GM04504 (cell line): ENCODE measurements at places on chromosomes 16 and 17.

DNA sequence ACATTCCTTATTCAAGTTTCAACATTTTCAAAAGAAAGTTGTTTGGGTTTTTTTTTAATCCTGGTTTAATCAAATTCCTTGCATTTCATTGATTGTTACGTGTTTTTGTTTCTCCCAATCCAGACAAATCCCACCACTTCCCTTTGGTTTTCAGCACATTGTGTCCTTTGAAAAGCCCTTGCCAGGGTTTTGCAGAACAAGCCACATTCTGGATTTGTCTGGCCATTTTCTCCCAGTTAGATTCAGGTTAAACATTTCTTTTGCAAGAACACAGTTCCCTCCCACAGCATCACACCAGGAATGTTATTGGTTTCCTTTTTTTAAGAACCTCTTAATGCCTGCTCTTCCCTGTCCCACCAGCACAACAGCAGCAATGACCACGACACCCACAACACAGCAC is 278.0 kb upstream of the SALL1 start:
- no peak for DNase-seq

DNA sequence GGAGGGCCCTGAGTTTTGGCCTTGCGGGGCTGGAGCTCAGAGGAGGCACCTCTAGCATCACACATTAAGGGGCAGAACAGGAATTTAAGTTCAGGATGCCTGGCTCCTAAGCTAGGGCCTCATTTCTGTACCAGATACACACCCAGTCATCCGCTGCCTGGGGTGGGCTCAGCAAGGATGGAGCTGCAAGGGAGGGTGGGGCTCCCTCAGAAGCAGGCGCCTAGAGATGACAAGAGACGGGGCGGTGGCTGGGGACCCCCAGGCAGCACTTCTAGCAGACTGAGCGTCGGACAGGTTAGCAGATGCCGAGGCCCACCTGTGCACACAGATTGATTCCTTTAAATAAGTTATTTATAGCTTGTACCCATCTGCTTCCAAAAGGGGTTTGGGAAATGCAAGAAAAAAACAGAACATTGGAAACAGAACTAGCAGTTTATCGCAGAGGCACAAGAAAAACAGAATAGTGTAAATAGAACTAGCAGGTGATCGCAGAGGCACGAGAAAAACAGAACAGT is 47.6 kb upstream of the CBFA2T3 start:
- DNase-seq = no peak

DNA sequence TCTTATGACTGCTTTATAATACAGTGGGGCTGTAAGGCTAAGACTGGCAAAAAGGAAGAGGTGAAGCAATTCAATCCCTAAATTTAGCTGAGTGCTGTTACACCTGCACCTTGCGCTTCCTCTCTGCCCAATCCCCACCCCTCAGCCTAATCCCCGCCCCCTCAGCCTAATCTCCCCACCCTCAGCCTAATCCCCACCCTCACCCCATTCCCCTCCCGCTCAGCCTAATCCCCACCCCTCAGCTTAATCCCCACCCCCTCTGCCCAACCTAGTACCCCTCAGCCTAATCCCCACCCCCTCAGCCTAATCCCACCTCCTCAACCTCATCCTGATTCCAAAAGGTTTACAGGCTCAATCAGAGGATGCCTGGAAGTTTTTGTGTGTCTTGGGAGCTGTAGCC is 155.5 kb downstream of the PMP22 start:
- DNase-seq = no peak

- DNase-seq = no peak
Measured at GRCh38 chr17:63039899-63040602, 74.0 kb downstream of the TANC2 start.

GRCh38 chr17:63697341-63698286 is 2.3 kb downstream of the LIMD2 start:
- no peak for DNase-seq

GRCh38 chr16:980595-980854 is 1.0 kb upstream of the SOX8 start:
- DNase-seq = no peak

- no peak for DNase-seq
Measured at GRCh38 chr17:8928347-8928746, 37.2 kb downstream of the PIK3R5 start.
